ENCODE measurements at places on chromosomes 2 and 18. TPM values are rescaled to one million over a fixed set of nuclear protein-coding genes. Genes with fewer than 3 reads are reported as not detected.

DNA sequence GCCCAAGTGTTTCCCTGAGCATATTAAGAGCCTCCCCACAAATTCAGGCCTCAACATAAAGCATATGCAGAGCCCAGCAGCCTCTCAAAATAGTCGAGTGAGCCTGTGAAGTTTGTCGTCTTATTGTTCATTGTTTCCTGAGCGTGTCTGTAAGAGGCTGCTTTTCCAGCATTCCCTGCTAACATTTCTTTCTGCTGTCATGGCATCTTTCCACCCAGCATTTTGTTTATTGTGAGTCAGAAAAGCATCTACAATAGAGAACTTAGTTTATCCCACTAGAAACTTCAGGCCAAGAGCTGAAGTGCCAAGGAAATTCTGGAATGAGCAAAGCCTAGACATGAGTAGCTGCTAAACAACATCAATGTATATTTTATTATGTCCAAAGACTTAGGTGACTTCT is 46.3 kb upstream of the STAM2 start:
- H3K36me3 ChIP-seq: no peaks in the 10 kb centered on the region
- DNase-seq: no peak
- peaks cover 8% of the 10 kb centered on the region for H3K27me3 ChIP-seq
- no peak overlapping the region for H3K4me3 ChIP-seq

Gene SCN7A
- not detected for total RNA-seq

DNA sequence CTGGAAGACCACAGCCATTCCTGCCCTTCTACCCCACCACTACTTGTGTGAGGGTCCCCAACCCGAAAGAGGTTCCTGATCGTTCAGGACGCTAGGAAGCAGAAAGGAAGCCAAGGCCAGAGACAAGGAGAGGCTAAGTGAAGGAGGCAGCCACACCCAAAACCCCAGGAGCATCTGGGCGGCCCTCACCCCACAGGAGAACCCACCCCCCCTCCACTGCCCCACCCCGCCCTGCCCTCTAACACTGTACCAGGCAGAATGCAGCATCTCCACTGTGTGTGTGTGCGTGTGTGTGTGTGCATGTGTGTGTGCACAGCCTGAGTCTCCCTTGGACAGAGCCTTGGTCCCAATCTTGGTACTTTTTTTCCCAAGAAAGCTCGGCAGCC is 207.5 kb upstream of the HAAO start:
- no peaks in the 10 kb centered on the region for H3K27me3 ChIP-seq
- H3K27ac ChIP-seq: no peak overlapping the region
- H3K36me3 ChIP-seq: no peaks in the 10 kb centered on the region
- H3K4me1 ChIP-seq: no peaks in the 10 kb centered on the region

DNA sequence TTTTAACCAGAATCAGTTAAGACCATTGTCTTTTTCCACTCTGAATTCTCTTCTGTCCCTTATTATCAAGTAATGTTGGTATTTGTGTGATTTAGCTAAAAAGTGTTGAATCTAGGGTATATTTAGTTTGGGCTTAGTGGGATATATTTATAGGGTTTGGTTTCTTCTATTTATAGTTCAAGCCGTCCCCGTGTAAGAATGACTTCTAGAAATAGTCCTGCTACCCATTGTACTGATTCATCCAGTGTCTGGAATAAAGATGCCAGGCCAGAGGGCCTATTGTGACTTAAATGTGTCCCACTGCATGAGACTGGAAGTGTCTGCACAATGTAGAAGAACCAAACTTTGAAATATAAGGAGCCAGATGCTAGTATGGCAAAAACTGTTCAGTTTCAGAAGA is 364.8 kb downstream of the TNS1 start:
- no peaks in the 10 kb centered on the region for H3K36me3 ChIP-seq
- no peak for DNase-seq
- H3K4me1 ChIP-seq: no peaks in the 10 kb centered on the region

Gene HMSD
- 4.4 TPM for total RNA-seq

- H3K4me1 ChIP-seq: no peaks in the 10 kb centered on the region
- no peaks in the 10 kb centered on the region for H3K27me3 ChIP-seq
- DNase-seq: no peak
- no peak overlapping the region for H3K27ac ChIP-seq
- H3K4me3 ChIP-seq: no peak overlapping the region
Observed at GRCh38 chr2:177604271-177605065, 211.9 kb downstream of the AGPS start.

Gene RAB27B
- total RNA-seq: not detected

Gene MZT2B
- total RNA-seq: 371 TPM

- H3K27me3 ChIP-seq: peaks cover 18% of the 10 kb centered on the region
- H3K4me3 ChIP-seq: no peak overlapping the region
- H3K36me3 ChIP-seq: no peaks in the 10 kb centered on the region
- H3K27ac ChIP-seq: no peak overlapping the region
- no peak for DNase-seq
- no peaks in the 10 kb centered on the region for H3K4me1 ChIP-seq
Observed at GRCh38 chr2:219578811-219579613, 6.9 kb downstream of the INHA start.

GRCh38 chr18:50203801-50204604 is 9.1 kb upstream of the MYO5B start:
- H3K27me3 ChIP-seq: peaks cover 69% of the 10 kb centered on the region
- H3K36me3 ChIP-seq: peaks cover 2% of the 10 kb centered on the region
- H3K27ac ChIP-seq: no peak overlapping the region
- H3K4me3 ChIP-seq: peak overlapping the region; percentile 37
- no peak for DNase-seq
- peaks cover 9% of the 10 kb centered on the region for H3K4me1 ChIP-seq

DNA sequence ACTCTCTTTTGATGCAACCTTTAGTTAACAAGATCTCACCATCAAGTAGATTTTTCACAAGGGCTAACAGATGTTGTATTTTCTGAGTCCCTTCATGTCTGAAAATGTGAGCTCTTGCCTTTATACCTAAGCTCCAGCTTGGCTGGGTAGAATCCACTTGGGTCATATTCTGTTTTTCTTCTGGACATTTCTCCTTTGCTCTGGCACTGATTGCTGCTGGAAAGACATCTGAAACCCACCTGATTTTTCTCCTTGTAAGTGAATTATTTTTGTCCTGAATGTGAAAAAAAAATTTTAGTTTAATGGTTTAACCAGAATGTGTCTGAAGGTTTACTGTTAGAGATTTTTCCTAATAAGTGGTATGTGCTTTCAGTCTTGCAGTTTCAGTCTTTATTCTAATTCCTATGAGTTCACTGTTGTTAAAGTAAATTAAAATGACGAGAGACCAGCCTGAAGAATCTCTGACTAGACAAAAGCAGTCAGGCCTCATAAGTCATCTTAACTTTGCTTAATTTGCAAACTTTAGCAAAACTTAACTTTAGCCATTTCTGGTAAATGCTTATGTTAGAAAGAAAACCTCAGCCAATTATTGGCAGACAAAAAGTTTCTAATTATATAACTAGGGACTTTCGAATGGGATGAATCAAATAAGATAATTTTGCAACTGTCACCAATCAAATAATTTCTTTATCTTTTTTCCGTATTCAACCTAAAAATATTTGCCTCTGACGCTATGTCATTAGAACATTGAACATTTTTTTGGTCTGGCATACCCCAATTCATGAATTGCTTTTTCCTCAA is 70.8 kb downstream of the ACAA2 start:
- H3K4me3 ChIP-seq: no peak overlapping the region
- H3K4me1 ChIP-seq: no peaks in the 10 kb centered on the region
- no peak overlapping the region for H3K27ac ChIP-seq
- DNase-seq: no peak
- H3K27me3 ChIP-seq: peaks cover 3% of the 10 kb centered on the region

GRCh38 chr18:7817575-7818230 is 250.6 kb downstream of the PTPRM start:
- no peaks in the 10 kb centered on the region for H3K4me1 ChIP-seq
- DNase-seq: no peak
- no peak overlapping the region for H3K27ac ChIP-seq
- no peaks in the 10 kb centered on the region for H3K27me3 ChIP-seq
- no peak overlapping the region for H3K4me3 ChIP-seq

DNA sequence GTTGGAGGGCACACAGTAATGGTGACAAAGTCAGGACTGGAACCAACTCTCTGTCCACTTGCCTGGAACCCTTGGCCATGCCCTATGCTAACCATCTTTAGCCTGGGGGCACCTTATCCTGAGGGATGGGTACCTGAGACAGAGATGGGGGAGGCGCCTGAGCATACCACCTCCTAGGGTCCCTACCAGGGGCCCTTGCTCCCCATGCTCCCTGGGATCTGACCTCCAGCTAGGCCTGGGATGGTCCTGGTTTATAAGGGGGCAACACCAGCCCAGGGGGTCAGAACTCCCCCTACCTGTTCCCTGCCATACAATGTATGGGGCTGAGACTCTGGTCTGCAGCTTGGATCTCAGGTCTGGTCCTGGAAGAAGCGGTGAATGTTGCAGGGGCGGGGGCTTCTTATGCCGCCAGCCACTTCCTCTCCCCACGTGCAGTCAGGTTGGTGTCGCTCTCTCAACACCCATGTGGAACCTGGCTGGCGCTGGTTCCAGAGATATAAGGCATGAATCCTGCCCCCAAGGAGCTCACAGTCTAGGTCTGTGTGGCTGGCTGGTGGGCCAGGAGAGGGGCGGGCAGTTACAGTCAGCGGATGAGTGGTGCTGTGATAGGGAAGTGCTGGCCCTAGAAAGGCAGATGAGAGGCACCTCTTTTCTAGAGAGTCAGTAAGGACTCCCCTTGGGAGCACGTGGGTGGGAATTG is 3.8 kb upstream of the TOGARAM2 start:
- H3K36me3 ChIP-seq: no peaks in the 10 kb centered on the region
- no peak overlapping the region for H3K4me3 ChIP-seq

Gene METAP1D
- 6.0 TPM for total RNA-seq

GRCh38 chr2:169982929-169983328 is 155.7 kb downstream of the UBR3 start:
- no peak for DNase-seq
- H3K36me3 ChIP-seq: peaks cover 18% of the 10 kb centered on the region
- H3K27me3 ChIP-seq: no peaks in the 10 kb centered on the region
- H3K4me1 ChIP-seq: peaks cover 4% of the 10 kb centered on the region

Gene PJVK
- total RNA-seq: 2.8 TPM

DNA sequence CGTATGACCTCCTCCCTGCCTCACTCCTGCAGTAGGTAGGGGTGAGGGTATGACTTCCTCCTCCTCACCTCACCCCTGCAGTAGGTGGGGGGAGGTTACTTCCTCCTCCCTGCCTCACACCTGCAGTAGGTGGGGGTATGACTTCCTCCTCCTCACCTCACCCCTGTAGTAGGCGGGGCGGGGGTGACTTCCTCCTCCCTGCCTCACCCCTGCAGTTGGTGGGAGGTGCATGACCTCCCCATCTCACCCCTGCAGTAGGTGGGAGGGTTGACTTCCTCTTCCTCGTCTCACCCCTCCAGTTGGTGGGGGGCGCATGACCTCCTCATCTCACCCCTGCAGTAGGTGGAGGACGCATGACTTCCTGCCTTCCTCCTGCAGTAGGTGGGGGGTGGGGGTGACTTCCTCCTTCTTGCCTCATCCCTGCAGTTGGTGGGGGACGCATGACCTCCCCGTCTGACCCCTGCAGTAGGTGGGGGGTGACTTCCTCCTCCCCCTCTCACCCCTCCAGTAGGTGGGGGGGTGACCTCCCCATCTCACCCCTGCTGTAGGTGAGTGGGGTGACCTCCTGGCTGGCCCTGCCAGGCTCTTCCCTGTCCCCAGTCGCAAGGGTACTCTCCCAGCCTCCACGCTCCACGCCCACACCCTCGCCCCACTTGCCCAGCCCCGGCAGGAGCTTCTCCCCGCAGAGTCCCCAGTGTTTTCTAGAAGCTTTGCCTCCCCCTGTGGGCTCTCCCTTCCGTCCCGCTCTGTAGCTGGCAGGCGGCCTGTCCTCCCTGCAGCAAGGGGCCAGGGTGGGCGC is 39.3 kb downstream of the TSHZ1 start:
- H3K36me3 ChIP-seq: peaks cover 6% of the 10 kb centered on the region
- no peaks in the 10 kb centered on the region for H3K27me3 ChIP-seq
- H3K4me3 ChIP-seq: no peak overlapping the region
- H3K27ac ChIP-seq: peak overlapping the region; percentile 73
- peaks cover 59% of the 10 kb centered on the region for H3K4me1 ChIP-seq

Gene HOXD9
- total RNA-seq: not detected

GRCh38 chr2:70630761-70631160 is 77.1 kb upstream of the TGFA start:
- peaks cover 3% of the 10 kb centered on the region for H3K27me3 ChIP-seq
- H3K27ac ChIP-seq: no peak overlapping the region
- DNase-seq: no peak
- no peak overlapping the region for H3K4me3 ChIP-seq

Gene ERMN
- total RNA-seq: 2.0 TPM

Data from activated naive CD8-positive, alpha-beta T cell treated with anti-CD3 and anti-CD28 coated beads for 36 hours (primary cell).